ENCODE measurements at places on chromosomes 7 and 10.

DNA sequence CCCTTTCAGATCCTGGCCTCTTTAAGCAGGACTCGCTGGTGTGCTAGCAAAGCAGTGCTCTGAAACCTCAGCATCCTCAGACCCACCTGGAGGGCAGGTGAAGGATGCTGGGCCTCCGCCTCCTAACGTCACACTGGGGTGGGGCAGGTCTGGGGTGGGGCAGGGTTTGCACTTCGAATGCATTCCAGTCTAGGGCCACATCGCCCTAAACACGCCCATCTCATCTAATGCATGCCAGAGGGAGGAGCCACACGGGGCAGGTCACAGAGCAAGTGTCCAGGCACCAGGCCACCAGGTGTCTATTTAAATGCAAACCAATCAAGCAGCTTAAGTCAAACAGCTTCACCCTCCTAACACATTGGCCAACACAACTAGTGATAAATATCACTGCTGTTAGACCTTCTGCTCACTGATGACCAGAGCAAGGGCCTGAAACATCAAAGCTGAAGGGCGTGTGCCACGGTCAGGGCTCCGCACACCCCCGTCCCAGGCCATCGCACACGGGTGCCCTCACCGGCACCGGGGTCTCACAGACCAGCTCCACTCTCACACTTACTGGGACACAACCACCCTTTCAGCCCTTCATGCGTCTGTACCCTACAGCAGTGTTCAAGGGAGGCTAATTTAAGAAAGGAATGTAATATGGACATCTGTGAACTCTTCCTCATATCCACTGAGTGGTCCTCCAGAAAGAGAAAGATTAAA lies 47.1 kb downstream of the DIP2C start:
- no peak for DNase-seq

- no peak for DNase-seq
These were observed 46.5 kb upstream of the MKI67 start for GRCh38 chr10:128172756-128173155.

DNA sequence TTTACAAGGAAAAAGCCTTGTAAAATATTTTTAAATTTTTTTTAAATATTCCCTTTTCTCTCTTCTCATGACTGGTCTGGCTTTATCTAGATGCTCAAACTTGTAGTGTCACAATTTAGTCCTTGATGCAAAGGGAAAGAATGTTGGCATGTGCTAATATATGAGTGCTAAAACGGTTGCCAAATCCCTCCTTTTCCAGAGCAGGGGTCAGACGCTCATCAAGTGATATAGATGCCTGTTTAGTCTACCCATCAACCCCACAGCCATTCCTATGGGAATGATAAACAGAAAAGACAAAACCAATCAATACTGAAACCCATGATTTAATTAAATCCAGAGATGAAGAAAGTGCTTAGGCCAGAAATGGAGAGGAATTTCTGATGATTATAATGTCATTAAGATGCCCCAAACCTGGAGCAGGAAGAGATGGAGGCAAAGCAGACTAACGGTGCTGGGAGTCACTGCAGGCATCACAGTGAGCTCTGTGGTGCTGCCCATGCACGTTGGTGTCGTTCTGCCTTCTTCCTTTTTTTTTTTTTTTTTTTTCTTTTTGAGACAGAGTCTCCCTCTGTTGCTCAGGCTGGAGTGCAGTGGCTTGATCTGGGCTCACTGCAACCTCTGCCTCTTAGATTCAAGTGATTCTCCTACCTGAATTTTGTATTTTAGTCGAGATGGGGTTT lies 210.1 kb upstream of the STK17A start:
- no peak for DNase-seq

- no peak for DNase-seq
These were observed 4.2 kb downstream of the CYP2C18 start for GRCh38 chr10:94687625-94688248.

DNA sequence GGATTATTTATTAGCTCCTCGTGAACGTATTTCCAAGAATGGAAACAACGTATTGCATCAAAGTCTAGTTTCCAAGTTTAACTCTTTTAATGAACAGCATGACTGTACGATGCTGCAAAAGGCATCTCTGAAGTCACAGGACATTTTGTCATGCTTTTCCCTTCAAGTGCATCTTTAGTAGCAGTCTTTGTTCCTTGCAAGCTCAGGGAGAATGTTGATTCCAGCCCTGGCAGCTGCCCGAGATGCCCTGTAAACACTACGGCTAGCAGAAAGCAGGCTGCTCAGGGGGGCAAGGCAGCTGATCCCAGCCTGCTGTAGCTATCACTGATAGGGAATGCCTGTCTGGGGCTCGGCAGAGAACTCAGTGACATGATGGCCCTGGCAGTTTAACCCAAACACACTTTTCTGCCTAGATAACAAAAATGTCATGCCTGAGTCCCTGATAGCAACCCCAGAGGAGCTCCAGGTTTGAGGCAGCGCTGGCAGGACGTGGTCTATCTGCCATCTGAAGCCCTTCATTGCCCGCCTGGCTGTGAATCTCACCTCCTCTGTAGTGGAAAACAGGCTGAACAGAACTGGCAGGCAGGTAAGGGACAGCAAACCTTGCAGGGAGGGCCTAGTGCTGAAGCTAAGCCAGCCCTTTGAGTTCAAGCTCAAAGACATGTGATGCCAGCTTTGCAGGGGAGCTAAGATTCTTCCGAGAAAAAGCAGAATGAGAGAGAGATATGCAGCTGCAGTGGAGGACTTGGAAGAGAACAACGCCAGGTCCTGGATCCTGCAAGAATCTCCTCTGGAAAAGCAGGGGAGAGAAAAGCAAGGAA lies 264.6 kb downstream of the SNX10 start:
- DNase-seq, result no peak

DNA sequence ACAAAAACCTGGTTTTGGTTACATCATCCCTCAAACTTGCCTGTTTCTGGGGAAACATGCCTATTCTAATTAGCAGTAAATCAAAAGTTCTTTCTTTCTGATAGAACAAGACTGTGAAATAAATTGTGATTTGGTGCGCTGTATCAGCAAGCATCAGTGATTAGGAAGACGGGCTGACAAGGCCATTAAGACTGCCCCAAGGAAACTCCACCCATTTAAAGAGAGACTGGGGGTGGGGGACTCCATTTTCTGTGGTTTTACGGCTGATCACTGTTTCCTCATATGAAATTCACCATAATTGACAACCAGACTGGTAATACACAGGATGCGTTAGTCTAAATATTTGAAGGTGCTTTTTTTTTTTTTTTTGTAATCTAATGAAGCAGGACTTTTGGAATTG lies 68.7 kb downstream of the MBL2 start:
- DNase-seq, result no peak

Data from sciatic nerve (tissue), 2 donors.